ENCODE measurements at places on chromosomes 7 and 10.

DNA sequence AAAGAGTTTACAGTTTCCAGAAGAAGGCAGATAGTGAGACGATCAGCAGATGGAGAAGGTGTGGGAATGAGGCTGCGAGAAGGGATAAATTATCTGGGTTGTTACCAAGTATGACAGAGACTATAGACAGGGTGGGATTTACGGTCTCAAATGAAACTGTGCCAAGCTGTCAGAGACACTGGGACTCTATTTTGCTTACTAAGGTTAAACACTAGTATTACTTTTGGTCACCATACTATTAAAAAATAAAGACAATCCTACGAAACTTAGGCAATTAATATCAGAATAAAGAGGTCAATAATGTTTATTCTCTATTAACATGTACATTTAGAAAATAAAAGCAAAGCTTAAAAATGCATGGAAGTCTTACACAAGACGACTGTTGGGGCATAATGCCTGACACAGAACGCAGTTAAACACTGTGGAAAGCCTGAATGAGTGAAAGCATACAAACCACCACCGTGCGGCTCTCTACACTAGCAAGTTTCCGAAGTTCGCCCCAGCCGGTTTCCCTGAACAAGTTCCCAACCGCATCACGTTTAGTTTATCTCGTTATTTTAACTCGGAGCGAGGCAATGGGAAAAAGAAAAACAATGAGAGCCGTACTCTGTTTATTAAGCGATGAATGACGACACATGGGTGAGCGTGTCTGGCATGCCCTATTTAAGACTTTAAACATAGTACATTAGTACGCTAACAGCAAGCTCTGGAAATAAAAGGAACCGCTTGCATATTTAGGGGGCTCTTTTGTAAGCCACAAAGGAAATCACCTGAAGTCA lies 909 bp upstream of the CC2D2B start:
- DNase-seq = no peak

- no peak for DNase-seq
Observed at GRCh38 chr10:101571271-101571925, 16.7 kb downstream of the POLL start.

DNA sequence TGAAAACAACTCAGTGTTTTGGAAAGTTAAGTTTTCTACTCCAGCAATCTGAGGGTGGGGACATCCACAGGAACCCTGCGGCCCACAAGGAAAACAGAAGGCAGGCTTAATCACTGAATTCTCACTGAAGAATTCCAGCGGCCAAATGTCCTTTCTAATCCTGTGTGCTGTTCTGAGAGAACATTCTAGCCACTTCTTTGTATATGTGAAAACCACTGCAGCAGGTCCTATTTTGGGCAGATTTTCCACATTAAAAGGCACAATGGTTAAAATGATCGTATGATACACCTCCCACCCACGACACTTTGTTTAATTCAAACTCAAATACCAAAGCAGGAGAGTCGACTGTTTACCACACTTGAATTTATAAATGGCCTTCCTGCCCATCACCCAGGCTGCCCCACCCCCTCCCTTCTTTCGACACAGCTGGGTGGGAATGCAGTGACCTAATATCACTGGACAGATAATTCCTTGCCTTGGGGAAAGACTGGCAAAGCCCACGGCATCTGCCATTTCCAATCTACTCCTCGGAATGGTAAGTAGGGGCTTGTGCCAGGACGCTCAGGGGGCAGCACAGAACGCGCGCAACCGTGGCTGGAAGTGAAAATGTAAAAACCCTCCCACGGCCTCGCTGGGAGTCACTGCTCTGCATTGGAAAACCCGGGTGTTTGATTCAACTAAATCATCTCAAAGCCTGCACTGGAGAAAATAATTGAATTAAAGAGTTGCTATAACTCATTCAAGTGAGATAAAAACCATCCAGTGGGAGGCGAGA lies 67.0 kb downstream of the CTBP2 start:
- no peak for DNase-seq

DNA sequence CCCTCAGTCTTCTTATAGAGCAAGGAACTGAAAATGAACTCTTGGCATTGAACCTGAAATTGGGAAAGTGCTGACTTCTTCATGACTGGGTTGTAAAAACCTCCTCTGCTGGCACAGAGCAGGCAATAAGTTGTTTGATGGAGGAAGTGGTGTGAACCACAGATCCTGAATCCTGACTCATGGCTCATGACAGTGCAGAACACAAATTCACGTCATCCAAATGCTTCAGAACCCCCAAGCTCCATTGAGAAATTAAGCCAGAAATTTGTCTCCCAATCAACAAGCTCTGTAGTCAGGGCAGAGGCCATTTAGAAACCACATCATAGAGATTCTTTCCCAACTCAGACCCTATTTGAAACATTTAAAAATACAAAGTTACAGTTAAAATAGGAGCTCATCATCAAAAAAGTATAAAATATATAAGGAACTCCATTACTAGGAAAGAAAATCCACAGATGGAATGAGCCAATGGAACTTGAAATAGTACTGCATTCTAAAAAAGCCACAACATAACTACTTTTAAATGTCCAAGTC lies 10.3 kb upstream of the STK17A start:
- no peak for DNase-seq

- no peak for DNase-seq
Observed at GRCh38 chr10:23516530-23516929, 77.7 kb downstream of the OTUD1 start.

GRCh38 chr7:150384406-150385301 lies 5.5 kb downstream of the ZNF775 start:
- DNase-seq = no peak

Measured in NCI-H187 (cell line).